ENCODE measurements at places on chromosomes 4 and X. TPM values are rescaled to one million over a fixed set of nuclear protein-coding genes. Genes with fewer than 3 reads are reported as not detected.

- no peak for DNase-seq
Measured at GRCh38 chr4:6542951-6543350, 32.0 kb upstream of the MAN2B2 start.

DNA sequence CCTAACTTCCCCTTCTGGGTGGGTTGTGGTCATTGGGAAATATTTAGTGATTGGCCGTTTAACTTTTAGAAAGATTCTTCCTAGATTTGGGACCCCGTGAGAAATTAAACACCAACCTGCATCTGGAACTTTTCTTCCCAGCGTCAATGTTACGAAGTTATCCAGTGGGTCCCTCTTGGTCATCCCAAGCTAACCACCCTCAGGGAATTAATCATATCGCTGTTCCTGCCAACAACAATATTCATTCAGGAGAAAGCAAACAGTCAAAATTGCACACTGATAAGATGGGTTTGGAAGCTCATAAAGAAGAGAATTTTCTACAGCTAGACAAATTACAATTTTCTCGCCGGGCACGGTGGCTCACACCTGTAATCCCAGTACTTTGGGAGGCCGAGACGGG, 121.2 kb upstream of the STX18 start:
- no peak for DNase-seq

DNA sequence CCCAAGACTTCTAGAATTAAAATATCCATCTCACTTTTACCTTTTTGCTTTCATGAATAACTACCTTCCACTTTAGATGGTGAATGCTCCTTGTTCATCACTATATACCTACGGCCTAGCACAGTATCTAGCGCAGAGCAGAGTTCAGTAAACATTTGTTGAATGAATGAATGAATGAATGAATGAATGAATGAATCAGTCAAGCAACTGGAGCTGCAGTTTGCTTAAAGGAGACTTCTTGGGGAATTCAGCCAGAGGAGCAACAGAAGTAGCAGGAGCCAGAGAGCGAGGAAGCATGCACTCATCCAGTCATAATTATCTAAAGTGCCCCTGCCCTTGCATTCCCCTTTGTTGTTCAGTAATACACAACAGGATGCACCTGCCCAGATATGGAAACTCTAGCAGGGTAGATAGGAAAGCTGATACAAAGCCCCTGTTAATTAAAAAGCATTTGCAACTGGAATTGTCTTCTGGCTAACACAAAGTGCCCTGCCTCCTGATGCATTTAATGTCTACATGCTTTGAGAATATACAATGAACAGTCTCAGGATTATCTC, 103.0 kb upstream of the MBNL3 start:
- no peak for DNase-seq

- DNase-seq, result no peak
Measured at GRCh38 chr4:152294765-152295164, 241.1 kb downstream of the FBXW7 start.

DNA sequence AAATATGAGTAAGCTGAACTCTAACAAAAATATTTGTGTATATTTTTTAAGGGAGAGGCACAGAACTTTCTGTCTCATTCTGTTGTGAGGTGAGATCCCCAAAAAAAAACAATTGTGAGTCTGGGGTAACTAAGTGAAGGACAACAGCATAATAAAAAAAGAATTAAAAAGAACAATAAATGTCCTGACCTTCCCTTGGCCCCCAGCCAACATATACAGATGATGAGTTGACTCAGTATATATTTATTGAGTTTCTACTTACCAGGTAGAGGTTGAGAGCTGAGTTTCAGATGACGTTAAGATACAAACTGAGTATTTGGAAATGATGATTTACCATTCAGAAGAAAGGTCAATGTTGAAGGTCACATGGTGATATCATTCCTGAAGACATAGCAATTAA, 239.5 kb downstream of the KCNIP4 start:
- DNase-seq, result no peak

- DNase-seq, result peak; percentile 18
Measured at GRCh38 chr4:158259955-158260575, 49.8 kb downstream of the TMEM144 start.

The ALB gene
- 2.7 TPM for polyA plus RNA-seq

The GABRE gene
- 14.5 TPM for polyA plus RNA-seq

The ARHGAP6 gene
- polyA plus RNA-seq, result 22.2 TPM

GRCh38 chr4:109406337-109406931, 27.2 kb upstream of the SEC24B start:
- DNase-seq, result peak; percentile 47

DNA sequence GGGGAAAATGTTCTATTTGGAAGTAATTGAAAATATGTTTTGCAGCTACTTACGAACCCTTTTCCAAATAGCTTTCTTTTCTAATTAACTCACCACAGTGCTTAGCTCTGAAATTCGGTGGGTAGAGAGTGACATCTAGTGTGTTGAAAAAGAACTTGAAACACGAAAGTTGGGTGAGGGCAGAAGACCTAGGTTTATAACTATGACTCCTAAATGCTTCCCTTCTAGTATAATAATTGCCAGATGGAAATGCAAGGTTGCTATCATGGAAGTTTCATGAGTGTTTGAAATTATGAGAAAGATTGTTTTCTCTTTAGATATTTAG, 77.3 kb upstream of the NOCT start:
- DNase-seq, result no peak

GRCh38 chr4:122827879-122828601, 1.4 kb downstream of the FGF2 start:
- peak; percentile 19 for DNase-seq

DNA sequence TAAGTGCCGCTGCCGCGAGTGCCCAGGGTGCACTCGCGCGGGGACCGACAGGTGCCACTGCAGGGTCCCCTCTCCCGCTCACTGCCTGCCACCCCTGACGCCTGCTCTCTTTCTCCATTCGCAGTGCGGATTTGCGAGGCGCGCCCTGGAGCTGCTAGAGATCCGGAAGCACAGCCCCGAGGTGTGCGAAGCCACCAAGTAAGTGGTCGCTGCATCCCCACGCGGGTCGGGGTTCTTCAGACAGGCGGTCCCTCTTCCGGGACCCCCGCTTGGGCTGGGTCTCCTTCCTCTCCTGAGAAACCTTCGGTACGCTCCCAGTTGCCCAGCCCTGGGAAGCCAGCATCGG, 547 bp downstream of the GUCY1A1 start:
- DNase-seq, result no peak

The RRAGB gene
- polyA plus RNA-seq, result 48.9 TPM

DNA sequence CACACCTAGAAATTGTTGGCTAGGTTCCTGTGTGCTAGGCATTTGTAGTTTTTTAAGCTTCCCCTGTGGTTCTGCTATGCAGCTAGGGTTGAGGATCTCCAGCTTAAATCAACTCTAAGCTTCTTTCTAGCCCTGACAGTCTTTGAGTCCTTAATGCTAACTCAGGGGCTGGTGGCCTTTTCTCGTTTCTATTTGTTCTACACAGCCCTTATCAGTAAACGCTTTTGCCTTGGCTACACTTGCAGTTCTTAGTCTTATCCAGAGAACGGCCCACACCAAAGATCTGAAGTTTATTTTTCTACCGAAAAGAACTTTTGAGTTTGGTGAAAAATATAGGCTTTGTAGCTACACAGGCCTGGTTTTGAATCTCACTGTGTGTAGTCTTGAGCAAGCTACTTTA, 212.0 kb downstream of the DHX15 start:
- DNase-seq, result no peak

DNA sequence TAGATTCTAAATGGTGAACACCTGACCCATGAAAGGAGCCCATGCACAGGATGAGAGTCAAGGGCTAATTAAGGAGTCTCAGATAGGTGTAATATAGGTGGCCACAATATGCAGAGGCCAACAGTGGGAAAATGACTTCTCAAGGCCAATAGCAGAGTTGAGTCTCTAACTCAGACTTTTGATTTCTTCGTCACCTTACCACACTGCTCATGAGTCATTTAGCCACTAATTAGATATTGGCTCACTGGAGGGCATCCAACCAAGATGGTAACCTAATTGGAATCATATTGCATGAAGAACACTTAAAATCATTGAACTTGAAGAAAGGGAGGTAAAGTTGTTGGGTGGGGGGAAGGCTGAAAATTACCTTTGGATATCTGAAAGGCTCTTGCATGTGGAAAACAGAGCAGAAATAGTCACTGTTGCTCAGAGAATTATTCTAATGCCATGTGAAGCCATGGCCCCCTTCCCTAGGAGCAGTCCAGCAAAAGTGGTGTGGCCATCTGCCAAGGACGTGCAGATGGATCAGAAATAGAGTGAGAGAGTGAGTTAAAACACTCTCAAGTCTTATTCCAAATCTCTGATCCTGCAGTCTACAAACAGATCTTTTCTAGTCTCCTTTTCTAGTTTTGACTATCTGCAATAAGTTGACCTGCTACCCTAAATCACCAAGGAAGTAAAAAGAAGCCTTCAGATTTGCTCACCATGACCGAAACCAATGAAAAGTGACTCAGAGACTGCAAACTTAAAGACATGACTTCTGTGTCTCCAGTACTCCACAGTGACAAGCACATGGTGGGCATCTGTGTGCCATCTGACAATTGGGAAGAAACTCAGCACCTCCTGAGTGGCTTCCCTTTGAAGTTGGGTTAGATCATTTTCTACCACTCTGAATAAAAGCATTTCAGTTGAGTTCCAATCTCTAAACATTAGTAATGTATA, 93.9 kb upstream of the C1QTNF7 start:
- no peak for DNase-seq

DNA sequence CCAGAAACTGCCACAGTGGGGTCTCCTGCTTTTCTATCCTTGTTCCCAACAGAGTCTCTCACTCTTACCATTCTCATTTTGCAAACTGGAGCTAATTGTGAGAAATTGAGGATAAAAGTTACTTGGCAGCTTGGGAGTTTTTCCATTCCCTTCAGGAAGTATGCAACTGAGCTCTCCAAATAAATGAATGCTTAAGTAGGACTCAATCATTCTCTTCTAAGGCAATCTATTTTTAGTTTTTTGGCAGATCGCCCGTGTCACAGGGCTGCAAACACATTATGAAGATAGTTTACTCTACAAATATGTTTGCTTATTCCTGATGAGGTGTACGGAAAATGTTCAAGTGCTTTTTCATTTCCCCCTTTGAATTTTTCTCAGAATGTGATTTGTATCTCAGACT, 5.3 kb downstream of the ASB11 start:
- peak; percentile 93 for DNase-seq

DNA sequence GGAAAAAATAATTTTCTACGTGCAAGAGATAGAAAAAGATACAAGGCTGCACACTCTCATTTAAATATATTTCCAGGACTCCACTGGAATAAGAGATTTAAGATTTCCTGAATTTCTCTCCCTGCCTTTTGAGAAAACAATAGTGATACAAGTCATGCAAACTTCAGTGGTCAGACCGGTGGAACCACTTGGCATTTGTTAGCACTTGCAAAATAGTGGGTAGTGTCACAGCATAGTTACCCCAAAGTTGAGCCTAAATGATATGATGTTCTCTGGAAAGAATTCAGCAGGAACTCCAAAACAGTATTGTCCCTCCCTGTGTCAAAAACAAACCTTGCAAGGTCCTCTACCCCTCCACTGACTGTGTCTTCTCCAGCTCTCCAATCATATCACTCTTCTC, 102.3 kb downstream of the ANKRD50 start:
- peak; percentile 12 for DNase-seq

DNA sequence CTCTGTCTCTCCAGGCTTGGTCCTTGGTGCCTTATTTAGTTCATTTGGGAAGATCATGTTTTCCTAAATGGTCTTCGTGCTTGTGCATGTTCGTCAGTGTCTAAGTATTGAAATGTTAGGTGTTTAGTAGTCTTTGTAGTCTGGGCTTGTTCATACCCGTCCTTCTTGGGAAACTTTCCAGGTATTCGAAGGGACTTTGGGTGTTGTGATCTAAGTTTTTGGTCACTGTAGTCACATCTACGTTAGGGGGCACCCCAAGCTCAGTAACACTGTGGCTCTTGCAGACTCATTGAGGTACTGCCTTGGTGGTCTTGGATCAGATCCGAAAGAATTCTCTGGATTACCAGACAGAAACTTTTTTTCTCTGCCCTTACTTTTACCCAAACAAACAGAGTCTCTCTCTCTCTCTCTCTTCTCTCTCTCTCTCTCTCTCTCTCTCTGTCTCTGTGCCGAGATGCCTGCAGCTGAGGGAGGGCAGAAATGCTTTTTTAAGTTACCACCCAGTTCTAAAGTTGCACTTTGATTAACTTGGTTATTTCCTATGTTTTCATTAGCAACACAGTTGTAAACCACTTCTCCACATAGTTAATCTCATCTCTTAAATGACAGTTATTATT, 67.6 kb upstream of the SLC7A3 start:
- DNase-seq, result peak; percentile 73

DNA sequence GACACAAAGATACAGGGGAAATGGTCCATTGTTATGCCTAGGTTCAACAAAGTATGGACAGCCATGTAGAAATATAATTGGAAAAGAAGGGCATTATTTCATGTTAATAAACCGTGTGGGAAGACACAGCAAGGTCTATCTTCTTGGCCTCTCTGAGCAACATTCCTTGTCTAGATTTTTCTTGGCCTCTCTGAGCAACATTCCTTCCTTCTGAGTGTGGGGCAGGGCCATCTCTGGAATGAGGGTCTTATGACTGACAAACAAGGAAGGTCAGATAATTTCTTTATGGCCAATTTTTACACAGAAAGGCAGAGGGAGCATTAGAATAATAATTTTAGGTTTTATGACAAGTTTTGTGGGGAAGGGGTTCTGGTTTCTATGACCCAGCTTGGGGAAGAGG, 24.3 kb upstream of the MAOA start:
- no peak for DNase-seq

GRCh38 chr4:144565527-144566195, 80.3 kb upstream of the HHIP start:
- no peak for DNase-seq

The ADH1A gene
- polyA plus RNA-seq, result 12.3 TPM

The CFAP47 gene
- polyA plus RNA-seq, result 0.84 TPM

DNA sequence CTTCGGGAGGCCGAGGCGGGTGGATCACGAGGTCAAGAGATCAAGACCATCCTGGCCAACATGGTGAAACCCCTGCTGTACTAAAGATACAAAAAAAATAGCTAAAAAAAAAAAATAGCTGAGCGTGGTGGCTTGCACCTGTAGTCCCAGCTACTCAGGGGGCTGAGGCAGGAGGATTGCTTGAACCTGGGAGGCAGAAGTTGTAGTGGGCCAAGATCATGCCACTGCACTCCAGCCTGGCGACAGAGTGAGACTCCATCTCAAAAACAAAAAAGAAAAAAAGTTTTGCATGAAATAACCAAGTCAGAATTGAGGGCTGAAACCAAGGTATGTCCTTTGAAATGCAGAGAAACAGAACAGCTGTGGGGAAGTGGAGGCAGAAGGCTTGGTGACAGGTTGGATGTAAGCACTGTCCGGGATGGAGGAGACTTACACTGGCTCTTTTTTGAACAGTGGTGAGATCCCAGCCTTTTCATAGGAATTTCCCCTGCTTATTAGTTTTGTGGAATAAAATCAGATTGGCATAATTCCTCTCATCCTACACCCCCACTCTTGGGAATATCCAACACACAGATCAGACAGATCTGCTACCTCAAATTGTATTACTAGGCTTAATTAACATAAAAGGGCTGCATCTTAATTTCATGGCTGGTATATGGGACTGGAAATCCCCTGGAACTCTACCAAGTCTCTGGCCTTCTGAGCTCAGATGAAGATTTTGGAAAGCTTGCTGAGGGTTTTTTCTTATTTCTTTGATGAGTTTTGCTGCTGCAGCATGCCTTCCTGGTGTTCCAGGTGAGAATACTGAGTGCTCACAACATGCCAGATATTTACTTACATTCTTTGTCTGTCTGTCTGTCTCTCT, 18.8 kb upstream of the C4orf36 start:
- DNase-seq, result no peak
